Activated CD4-positive, alpha-beta T cell treated with anti-CD3 and anti-CD28 coated beads, Interleukin-2, Interleukin-4, amounts not matched to agents 100 ng/mL and 50 ng/mL, durations not matched to agents 16 hours and 8 hours (primary cell): ENCODE measurements at places on chromosomes 6 and 20.
A peak's percentile ranks its signal among the peaks of the same experiment; 100 is the strongest.

DNA sequence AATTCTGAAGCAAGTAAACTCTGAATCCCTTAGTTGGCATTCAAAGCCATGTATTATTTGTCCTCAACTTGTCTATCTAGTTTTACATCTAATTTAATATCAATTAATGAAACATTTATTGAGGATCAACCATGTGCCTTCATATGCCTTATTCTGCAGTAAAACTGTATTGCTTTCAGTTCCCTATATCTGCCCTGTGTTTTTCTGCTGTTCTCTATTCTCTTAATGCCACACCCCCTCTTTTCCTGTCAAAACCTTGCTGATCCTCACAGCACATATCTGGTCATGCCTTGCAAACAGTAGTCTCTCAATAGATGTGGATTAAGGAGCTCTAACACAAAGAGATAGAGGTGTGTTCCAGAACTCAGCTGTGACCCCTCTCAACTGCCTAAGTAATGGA, 2.0 kb downstream of the FIG4 start:
- DNase-seq: no peak

DNA sequence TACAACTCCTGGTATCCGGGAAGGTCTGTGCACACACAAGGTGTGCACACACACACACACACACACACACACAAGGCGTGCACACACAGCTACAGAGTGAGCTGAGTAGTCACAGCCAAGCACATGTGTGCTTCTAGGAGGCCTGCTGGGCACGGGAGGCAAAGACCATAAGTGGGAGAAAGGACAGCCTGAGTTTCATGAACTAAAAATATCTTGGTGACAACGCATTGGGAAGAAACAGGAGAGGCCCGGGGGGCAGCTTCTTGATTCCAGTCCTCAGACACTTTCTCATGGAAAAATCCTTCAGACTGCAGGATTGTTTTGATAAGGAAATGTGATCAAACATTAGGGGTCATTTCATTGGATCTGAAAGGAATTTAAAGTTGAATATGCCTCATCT, 2.6 kb downstream of the TRAF3IP2 start:
- DNase-seq: no peak

DNA sequence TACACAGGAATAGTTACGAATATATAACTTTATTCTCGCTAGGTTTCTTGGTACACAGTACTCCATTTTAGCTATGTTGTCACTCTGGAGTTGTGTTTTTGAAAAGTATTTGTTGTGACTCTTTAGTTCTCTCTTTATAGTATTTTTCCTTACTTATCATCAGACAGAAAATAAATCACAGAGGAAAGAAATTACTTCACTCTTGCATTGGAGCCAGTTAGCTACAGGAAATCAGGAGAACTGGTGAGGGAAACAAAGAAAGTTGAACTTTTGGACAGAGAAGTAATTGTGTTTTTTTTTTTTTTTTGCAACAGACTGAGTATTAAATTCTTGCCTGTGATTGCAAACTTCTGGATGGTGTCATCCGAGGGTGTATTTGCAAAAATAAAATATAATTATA, 33.9 kb downstream of the DSE start:
- no peak for DNase-seq

GRCh38 chr6:1940381-1940780, 305.0 kb downstream of the GMDS start:
- DNase-seq: no peak

GRCh38 chr6:154352898-154353585, 3.6 kb downstream of the IPCEF1 start:
- peak; percentile 87 for DNase-seq

DNA sequence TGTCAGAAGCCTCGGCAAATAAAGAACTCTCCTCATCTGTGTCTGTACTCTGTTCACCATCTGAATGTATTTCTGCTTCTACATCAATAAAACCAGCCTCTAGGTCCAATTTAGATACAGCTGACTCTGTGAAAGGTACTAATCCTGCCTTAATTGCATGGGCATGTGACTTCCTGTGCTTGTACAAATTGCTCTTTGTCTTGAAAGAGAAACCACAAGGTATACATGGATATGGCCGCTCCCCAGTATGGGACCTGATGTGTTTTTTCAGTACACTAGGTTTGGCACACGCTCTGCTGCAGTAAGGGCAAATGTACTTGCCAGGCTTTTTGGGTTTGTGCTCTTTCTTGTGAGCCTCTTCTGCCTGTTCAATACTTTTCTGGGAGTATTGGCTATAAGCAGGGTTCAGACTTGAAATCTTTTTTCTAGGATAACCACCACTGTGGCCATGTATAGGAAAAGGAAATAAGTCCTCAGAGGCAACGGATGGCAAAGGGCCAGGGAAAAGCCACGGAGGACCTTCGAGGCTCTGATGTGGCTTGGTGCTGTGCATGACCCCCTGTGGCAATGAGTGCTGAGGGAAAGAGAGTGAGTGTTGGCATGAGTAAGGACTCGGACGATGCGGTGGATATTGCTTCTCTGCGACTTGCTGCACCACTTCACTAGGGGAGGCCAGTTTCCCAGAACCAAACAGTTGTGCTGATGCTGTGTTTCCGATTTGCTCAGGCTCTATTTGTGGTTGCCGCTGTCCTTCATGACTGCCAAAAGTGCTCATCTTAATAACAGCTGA, 170.9 kb downstream of the HIVEP2 start:
- DNase-seq: peak; percentile 42

- DNase-seq: no peak
These were observed 258.5 kb upstream of the CDH4 start for GRCh38 chr20:60993433-60994044.

DNA sequence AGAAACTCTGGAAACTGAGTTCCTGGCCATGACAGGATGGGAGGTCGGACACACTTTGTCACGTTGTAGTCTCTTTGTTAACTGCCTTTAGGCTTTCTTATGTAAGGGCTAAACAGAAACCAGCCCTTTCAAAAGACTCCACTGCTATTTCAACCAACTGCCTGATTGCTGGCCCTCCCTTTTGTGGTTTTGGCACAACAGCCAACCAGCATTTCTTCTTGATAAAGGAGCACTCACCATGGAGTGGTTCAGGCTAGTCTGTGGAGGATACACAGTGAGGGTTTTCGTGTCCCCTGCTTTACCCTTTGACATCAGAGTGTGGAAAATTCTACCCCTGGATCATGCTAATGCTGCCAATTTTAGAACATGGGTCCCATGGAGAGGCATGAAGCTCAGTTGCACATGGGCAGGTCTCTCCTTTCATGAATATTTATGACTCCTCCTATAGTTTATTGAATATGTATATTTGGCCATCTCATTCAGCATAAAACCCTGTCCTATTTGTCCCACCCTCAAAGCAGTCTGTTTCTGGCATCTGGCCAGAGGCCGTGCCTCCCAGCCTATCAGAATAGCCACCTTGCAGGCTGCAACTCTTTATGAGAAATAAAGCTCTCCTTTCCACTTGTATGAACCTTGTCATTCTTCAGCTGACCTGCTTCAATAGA, 148.3 kb downstream of the HS3ST5 start:
- no peak for DNase-seq

DNA sequence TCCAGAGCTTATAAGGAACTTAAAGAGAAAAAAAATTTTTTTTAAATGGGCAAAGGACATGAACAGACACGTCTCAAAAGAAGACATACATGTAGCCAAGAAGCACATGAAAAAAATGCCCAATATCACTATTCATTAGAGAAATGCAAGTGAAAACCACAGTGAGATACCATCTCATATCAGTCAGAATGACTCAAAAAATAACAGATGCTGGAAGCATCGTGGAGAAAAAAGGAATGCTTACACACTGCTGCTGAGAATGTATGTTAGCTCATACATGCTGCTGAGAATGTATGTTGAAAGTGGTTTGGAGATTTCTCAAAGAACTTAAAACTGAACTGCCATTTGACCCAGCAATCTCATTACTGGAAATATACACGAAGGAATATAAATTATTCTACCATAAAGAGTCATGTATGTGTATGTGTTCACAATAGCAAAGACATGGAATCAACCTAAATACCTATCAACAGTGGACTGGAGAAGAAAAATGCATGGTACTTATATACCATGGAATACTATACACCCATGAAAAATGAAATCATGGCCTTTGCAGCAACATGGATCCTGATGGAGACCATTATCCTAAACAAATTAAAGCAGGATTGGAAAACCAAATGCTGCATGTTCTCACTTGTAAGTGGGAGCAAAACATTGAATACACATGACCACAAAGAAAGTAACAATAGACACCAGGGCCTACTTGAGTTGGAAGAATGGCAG, 5.2 kb downstream of the OR11A1 start:
- peak; percentile 3 for DNase-seq

- DNase-seq: no peak
These were observed 185.4 kb downstream of the TASP1 start for GRCh38 chr20:13453367-13453766.

- DNase-seq: no peak
These were observed 36.3 kb upstream of the CLIC5 start for GRCh38 chr6:46051962-46052361.

GRCh38 chr6:24709014-24709711, 9.8 kb downstream of the C6orf62 start:
- DNase-seq: no peak

- no peak for DNase-seq
These were observed 103.0 kb upstream of the SYNDIG1 start for GRCh38 chr20:24366336-24367004.

GRCh38 chr20:35575958-35576357, 34.1 kb downstream of the ERGIC3 start:
- no peak for DNase-seq

DNA sequence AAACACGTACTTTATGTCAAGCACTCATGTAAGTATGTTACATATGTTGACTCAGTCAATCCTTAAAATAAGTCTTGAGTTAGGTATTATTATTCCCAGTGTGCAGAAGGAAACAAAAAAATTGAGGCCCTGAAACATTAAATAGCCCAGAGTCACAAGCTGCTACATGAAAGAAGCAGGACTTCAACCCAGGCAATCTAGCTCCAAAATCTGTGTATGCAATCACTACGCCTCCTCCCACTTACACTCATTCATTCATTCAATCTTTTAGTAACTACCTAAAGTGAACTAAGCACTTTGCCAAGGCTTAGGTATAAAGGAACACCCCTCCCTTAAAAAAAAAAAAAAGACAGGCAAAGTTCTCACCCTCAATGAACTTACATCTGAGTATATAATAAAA, 9.3 kb downstream of the ARHGAP18 start:
- no peak for DNase-seq

DNA sequence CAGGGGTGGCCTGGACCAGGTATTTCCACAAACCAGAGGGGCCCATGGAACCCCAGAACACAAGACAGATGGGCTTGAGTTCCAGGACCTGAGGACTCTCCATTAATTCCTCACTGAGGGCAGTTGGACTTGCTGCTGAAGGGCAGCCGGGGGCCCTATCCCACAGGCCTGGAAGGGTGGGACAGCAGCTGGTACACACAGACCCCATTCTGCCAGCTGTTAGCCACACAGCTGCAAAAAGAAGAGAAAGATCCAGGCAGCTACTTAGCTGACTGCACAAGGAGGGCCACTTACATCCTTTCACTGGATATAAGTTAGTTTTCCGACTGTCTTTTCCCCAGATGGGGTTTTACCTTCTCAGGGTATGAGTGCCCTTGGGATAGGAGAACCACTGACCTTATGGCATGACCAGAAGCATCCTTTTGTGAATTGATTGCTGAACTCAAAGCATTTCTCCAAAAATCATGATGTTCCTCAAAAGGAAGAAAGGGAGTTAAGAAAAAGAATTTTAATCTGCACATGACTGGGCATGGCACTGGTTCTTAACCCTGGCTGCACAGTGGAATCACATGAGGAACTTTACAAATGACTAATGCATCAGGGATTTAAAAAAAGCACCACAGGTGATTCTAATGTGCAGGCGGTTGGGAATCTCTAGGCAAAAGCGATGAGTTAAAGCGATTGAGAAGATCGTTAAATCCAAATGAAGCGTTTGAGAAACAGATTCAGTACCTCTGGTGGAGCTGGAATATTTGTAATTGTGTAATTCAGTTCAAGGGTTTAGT, 199.4 kb downstream of the TFAP2A start:
- DNase-seq: no peak

DNA sequence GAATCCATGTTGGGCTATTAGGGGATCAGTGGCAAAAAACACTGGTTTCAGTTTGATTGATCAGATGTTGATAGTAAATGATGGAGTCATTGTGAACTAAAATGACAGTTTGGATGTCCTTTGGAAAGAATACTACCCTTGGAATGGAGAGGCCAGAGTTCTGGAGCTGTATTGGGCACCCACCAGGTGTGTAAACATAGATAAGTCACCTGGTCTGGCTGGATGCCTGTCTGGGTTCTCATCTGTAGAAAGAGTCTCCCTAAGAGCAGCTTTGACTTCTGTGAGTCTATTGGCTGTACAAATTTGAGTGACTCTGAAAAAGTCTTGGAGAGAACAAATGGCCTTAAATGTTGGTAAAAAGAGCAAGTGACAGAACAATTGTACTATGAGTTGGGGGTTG, 115.0 kb downstream of the SCP2D1 start:
- no peak for DNase-seq

DNA sequence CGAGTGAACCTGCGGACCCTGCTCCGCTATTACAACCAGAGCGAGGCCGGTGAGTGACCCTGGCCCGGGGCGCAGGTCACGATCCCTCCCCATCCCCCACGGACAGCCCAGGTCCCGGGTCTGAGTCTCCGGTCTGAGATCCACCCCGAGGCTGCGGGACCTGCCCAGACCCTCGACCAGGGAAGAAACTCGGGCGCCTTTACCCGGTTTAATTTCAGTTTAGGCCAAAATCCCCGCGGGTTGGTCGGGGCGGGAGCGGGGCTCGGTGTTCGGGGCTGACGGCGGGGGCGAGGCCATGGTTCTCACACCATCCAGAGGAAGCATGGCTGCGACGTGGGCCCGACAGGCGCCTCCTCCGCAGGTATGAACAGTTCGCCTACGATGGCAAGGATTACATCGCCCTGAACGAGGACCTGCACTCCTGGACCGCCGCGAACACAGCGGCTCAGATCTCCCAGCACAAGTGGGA, 46.9 kb upstream of the TRIM26 start:
- DNase-seq: no peak

GRCh38 chr6:27836141-27836782, 75.9 kb downstream of the OR2B2 start:
- no peak for DNase-seq

DNA sequence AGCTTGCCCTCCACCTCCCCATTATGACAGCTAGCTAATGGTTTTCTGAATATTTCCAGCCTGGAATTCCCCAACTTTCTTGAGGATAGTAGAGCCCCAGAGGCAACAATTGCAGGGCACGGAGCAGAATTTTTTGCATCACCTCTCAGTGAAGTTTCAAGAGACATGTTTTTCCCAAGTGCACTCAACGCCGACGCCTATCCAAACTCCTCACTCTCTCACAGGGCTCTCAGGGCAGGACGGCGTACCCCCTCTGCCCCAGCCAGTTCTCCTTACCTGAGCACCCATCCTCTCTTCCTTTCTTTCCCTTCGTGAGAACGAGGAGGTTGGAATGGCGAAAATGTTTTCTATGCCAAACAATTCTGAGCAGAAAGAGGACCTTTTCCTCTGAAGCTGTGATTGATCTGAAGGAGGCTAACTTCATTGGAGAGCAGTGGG, 83.1 kb upstream of the FOXQ1 start:
- no peak for DNase-seq

DNA sequence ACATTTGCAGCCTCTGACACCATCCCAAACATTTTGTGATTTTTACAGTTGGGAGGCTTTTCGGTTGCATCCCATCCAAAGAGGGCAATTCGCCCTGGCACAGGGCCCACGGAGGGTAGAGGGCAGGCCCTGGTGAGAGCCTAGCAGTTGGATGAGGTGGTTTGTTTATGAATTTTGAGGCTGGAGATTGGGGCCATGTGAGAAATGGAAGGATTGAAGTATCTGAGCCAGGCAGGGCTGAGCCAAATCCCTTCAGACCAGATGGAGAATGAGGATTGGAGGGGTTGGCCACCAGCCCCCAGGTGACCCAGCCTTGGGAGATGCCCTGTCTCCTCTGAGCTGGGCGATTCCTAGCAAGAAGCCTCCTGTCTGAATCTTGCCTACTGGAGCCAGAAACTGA, 52.6 kb upstream of the CCDC167 start:
- DNase-seq: no peak
